ENCODE measurements at places on chromosomes 7 and 10.

DNA sequence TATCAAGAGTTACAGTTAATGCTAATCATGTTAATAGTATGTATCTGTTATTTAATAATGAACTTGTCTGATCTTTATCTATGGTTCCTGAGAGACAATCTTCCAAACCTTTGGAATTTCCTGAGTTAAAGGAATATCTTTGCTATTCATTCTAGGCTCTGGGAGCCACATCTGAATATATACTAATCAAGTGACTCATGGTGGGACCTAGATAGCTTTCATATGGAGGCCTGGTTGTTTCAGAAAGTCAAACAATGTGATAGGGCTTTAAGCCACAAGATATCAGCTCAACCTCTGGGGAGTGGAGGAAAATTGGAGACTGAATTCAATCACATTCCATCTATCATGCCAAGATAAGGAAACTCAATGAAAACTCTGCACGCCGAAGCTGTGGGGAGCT, 746.4 kb downstream of the TNS3 start:
- no peak for DNase-seq

DNA sequence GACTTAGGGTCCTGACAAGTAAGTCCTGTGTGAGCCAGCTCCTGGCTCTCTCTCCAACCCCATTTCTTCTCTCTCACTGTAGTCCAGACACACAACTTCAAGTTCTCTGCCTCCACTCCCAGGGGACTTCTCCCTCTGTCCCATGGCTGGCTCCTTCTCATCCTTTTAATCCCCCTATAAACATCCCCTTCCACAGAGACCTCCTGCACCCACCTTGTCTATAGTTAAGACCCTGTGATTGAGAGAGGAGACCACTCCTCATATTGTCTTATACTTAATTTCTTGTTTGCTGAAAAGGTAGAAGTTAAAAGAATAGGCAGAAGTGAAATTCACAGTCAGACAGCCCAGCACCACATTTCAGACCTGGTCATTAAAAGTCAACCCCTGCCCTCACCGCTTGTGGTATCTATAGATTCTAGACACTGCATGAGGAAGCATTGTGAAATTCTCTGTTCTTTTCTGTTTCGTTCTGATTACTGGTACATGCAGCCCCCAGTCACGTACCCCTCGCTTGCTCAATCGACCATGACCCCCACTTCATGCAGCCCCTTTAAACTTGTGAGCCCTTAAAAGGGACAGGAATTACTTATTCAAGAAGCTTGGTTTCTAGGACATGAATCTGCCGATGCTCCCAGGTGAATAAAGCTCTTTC, 125.6 kb upstream of the FRMD4A start:
- DNase-seq = no peak

- no peak for DNase-seq
These were observed 71.9 kb downstream of the ORC5 start for GRCh38 chr7:104135760-104136558.

GRCh38 chr7:107843184-107843583, 40.2 kb upstream of the SLC26A3 start:
- no peak for DNase-seq

DNA sequence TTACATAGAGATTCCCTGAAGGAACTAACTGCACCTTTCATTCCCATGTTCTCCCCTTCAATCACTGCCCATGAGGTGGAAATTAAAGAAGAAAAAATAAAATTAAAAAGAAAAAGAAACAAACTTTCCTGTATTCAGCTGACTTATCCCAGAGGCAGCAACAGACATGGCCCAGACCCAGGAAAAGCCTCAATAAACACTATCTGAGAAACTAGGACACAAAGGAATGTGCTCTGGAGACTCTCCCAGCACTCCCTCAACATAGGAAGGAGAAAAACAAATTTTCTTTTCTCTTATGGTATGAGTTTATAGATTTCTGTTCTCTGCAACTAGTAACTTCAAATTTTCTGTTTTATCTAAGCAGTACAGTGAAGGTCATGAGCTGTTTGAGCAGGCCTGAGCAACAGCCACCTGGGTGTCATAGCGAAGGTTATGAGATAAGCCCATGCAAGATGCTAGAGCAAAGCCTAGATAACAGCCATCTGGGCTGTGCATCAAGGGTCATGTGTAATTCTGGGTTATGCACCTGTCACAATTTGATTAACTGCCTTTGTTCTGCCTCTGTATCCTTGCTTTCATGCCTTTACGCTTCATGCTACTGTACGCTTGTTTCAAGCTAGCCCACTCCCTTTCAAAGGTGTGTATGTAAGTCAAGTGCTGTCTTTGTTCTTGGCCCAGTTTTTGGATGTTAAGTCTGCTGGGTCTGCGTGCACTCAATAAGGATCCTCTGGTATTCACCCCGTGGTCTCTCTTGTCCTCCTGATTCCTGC, 11.0 kb upstream of the OR6B1 start:
- DNase-seq = no peak

DNA sequence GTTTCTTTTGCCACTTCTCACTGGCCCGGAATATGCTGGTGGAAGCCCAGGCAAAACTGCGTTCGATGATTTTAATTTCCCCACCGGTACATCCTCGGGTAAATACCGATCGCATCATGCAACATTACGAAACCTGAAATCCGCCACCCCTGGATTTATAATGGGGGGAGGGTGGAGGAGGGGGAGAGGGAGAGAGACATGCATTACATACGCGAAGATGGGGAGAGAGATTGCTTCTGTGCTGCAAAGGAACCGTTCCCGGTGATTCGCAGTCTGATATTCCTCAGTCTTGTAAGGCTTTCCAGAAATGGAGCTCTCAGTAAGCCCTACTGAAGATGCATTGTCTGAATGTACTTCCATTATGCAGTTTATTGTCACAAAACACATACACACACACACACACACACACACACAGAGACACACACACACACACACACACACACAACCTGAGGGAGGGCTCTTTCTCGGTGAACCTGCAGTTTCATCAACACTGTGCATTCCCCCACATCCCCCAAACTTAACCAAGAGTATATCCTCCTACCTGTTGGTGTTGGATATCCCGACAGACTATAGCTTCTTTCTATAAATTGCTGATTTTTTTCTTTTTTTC, 741 bp downstream of the GPR85 start:
- peak; percentile 8 for DNase-seq
